PC-3 (cell line): ENCODE measurements at places on chromosomes 12 and 14.

DNA sequence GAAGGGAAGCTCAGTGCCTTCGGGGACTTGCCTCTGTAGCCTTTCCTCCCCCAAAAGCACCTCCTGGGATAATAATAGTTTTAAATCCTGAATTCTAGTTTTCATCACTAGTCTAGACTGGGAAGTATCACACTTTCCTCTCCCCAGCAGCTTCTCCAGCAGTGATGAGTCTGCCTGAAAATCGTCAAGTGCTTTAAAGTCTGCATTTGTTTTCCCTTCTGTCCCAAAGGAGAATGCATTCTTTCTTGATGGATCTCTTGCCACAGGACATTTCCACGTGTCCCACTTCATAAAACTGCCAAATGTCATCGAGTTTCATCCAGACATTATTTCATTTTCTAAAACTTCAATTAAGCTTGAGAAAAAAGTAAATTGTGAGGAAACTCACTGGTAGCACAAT lies 15.0 kb downstream of the CSRP2 start:
- no peaks in the 10 kb centered on the region; the same call in 1 of the 2 replicates for H3K36me3 ChIP-seq
- no peak for DNase-seq
- no peak overlapping the region for H3K27ac ChIP-seq
- H3K4me3 ChIP-seq, result no peak overlapping the region

DNA sequence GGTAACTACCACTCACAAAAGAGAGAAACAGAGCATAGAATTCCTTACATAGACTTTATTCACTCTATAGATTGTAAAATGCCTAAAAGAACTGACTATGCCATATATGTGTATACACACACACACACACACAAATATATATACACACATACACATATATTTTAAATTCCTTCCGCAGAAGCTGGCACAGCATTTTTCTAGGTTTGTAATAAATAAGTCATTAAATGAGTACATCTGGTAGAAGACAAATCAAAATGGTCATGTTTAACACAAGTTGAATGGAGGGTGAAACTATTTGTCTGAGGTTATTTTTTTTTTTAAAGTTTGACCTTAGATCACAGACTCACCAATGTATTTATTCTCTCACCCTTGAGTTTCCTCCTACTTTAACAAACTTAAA lies 58.2 kb downstream of the CCER1 start:
- H3K27ac ChIP-seq, result no peak overlapping the region
- H3K27me3 ChIP-seq, result no peaks in the 10 kb centered on the region
- DNase-seq, result no peak
- no peak overlapping the region for H3K4me3 ChIP-seq
- peaks cover 22% of the 10 kb centered on the region for H3K4me1 ChIP-seq

GRCh38 chr12:94855853-94856252 lies 147.6 kb downstream of the NDUFA12 start:
- no peaks in the 10 kb centered on the region for H3K4me1 ChIP-seq
- H3K36me3 ChIP-seq, result no peaks in the 10 kb centered on the region
- no peak overlapping the region for H3K27ac ChIP-seq

DNA sequence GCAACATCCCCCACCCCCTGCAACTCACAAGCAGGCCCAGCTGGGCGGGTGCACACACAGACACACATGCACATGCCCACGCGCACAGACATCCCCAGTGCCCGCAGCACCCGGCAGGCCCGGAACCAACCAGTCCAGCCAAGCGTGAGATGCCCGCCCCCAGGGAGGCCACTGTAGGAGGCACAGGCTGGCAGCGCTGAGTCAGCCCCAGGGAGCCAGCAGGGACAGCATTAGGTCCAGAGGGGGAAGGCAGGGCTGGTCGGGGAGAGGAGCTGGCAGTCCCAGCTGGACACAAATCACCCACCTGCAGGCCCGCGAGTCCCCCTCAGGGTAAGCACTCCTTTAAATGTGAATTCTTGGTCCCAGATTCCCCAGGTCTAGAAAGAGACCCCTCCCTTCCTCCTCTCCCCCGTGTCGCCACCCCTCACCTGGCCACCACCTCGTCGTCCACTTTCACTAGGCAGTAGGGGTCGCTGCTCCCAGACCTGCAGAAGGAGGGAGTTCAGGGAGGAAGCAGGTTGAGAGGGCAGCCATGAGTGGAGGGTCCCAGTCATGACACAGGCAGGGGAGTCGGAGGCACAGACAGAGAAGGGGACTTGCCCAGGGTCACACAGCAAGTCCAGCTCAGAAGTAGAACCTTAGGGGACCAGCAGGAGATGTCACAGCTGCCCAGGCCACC lies 5.0 kb downstream of the RASAL1 start:
- no peaks in the 10 kb centered on the region for H3K36me3 ChIP-seq
- H3K4me1 ChIP-seq, result no peaks in the 10 kb centered on the region
- no peak overlapping the region for H3K27ac ChIP-seq
- 0 out of 2 replicates have a peak, but pooled peaks cover 5% of the 10 kb centered on the region for H3K27me3 ChIP-seq
- H3K4me3 ChIP-seq, result no peak overlapping the region

DNA sequence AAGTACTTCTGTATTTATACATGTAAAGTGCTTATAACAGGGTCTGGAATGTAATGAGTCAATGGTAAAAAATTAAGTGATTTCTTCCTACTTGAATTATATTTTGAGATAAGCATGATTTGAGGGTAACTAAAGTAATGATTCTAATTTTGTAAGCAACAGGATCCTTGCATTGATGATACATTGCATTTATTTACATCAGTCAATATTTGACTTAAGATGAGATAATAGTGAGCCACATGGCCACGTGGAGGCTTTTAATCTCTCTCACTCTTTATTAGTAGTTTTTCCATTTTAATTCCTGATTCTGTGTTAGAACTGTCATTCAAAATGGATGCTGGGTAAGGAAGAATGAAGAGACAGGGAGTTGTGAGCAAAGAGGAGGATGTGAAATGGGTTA lies 298.1 kb upstream of the PRICKLE1 start:
- peaks cover 15% of the 10 kb centered on the region for H3K4me1 ChIP-seq
- peak; percentile 68 for DNase-seq
- no peaks in the 10 kb centered on the region for H3K36me3 ChIP-seq
- no peak overlapping the region for H3K4me3 ChIP-seq

DNA sequence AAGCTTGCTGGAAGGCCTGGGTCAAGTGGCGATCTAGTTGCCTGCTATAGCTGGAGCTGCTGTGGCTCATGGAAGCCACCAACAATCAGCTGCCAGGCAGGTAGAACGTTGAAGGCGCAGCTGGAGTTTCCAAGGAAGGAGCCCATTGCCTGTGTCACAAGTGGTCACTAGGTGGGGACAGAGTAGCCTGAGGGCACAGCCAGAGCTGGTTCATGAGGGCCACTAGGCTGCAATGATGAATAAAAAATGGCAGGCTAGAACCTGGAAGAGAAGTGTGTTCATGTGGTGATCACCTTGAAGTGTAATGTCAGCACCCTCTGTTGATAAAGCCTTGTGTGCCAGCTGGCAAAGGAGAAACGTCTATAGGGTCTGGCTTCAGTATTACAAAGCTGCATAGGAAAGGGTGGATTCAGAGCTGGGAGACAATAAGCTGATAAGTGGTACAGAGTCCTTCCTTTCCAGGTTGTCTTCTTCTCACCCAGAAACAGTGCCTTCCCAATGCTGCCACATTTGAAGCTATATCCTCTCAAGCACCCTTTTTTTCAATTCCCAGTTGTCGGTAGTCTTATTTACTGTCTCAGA lies 165.8 kb downstream of the EMP1 start:
- peaks cover 5% of the 10 kb centered on the region; the same call in 1 of the 2 replicates for H3K27me3 ChIP-seq
- H3K36me3 ChIP-seq, result no peaks in the 10 kb centered on the region
- no peak overlapping the region for H3K27ac ChIP-seq
- H3K4me3 ChIP-seq, result no peak overlapping the region
- peaks cover 3% of the 10 kb centered on the region; the same call in 1 of the 2 replicates for H3K4me1 ChIP-seq
- DNase-seq, result peak; percentile 77

DNA sequence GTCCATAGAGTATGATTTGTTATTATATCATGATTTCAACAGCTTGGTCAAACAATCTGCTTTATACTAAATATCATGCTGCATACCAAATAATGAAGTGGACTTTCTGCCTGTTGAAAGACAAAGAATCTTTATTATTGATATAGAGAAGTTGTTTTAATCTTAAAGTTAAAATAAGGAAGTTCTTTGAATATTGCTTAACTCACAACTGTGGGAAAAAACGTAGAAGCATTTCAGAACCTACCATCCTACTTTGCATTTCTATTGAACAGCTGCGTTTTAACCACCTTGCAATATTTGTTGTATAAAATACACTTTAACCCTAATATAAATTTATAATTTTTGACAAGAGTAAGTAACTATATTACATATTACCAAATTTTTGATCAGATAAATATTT lies 22.9 kb upstream of the ARL1 start:
- H3K4me3 ChIP-seq, result no peak overlapping the region
- H3K4me1 ChIP-seq, result no peaks in the 10 kb centered on the region
- H3K36me3 ChIP-seq, result no peaks in the 10 kb centered on the region
- no peak for DNase-seq
- H3K27me3 ChIP-seq, result peaks cover 10% of the 10 kb centered on the region; the same call in 1 of the 2 replicates
- H3K27ac ChIP-seq, result no peak overlapping the region

DNA sequence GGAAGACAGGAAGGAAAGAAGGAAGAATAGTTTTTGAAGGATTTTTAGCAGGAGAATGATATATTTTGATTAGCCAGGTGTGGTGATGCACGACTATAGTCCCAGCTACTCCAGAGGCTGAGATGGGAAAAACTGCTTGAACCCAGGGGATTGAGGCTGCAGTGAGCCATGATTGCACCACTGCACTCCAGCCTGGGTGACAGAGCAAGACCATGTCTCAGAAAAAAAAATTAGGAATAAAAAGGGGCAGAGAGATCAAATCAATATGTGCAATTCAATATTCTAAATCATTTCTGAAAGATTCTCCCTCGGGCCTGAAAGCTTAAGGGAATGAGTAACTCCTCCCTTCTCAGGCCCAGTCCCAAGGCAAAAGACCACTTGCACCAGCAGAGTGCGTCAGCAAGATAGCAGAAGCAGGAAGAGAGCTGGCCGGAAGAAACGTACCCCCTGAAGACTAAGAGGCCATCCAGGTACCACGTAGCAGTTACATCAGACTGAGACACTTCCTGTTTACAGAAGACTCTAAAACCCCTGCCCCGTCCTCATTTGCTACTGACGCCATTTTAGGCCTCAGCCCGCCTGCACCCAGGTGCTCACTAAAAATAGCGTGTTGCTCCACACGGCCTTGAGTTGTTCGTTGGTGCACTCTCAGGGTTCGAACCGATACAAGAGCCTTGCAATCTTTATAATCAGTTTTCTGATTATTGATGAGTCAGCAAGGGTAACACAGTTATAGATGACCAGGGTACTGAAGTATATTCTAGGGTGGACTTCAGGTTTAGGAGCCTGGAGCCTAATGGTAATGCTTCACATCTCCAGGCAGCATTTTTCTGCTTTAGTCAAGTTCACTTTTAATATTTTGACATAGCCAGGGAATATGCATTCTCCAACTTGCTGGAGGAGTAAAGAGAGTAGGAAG lies 57.7 kb upstream of the CSRP2 start:
- H3K4me3 ChIP-seq, result no peak overlapping the region
- no peak for DNase-seq
- no peak overlapping the region for H3K27ac ChIP-seq

GRCh38 chr14:24062216-24062980 lies 9.0 kb upstream of the CPNE6 start:
- H3K4me3 ChIP-seq, result no peak overlapping the region
- no peak for DNase-seq
- H3K4me1 ChIP-seq, result no peaks in the 10 kb centered on the region
- H3K27ac ChIP-seq, result no peak overlapping the region

GRCh38 chr12:103677905-103678304 lies 90.8 kb downstream of the STAB2 start:
- H3K36me3 ChIP-seq, result no peaks in the 10 kb centered on the region
- H3K27ac ChIP-seq, result no peak overlapping the region
- no peak overlapping the region for H3K4me3 ChIP-seq
- H3K4me1 ChIP-seq, result peaks cover under 1% of the 10 kb centered on the region; the same call in 1 of the 2 replicates

GRCh38 chr12:13952096-13952495 lies 29.3 kb downstream of the GRIN2B start:
- no peaks in the 10 kb centered on the region for H3K4me1 ChIP-seq
- no peak for DNase-seq
- peaks cover 19% of the 10 kb centered on the region for H3K27me3 ChIP-seq
- H3K36me3 ChIP-seq, result no peaks in the 10 kb centered on the region
- H3K4me3 ChIP-seq, result no peak overlapping the region

GRCh38 chr12:62817556-62818271 lies 117.2 kb downstream of the PPM1H start:
- no peaks in the 10 kb centered on the region; the same call in 1 of the 2 replicates for H3K36me3 ChIP-seq
- H3K4me1 ChIP-seq, result no peaks in the 10 kb centered on the region
- no peak overlapping the region for H3K4me3 ChIP-seq
- DNase-seq, result no peak
- H3K27ac ChIP-seq, result no peak overlapping the region

DNA sequence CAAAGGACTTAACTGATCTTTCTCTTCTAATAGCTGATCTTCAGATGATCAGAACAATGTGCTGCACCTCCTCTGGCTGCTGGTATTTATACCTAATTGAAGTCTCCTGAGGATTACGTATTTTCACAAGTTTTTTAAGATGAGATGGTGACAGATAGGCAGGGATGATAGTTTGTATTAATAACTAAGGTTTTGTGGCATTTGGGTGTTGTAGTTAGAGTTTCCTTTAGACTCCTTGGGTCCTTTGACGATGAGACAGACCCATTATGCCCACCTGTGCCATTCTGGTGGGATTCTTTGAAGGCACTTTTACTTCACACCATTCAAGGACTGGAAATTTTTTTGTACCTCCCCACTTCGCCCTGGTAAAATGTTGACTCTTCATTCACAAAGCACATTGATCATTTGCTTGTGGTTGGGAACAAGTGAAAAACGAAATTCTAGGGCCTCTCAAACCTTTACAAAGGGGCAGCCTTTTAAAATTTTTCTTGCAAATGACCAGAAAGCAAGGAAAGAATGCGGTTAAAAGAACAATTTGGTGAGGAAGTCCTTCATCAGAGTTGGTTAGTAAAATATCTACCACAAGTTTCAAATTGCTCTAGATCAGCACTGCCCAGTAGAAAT lies at the start of gene IFNG:
TSS of gene IFNG (minus strand) at position 60 of the 624 bp plus-strand sequence. CDS start 125 bp downstream, outside the sequence.
- peaks cover 52% of the 10 kb centered on the region for H3K27me3 ChIP-seq
- no peak within 1 kb of the TSS for H3K27ac ChIP-seq
- H3K36me3 ChIP-seq, result no peaks in the 10 kb centered on the region
- no peaks in the 10 kb centered on the region for H3K4me1 ChIP-seq

DNA sequence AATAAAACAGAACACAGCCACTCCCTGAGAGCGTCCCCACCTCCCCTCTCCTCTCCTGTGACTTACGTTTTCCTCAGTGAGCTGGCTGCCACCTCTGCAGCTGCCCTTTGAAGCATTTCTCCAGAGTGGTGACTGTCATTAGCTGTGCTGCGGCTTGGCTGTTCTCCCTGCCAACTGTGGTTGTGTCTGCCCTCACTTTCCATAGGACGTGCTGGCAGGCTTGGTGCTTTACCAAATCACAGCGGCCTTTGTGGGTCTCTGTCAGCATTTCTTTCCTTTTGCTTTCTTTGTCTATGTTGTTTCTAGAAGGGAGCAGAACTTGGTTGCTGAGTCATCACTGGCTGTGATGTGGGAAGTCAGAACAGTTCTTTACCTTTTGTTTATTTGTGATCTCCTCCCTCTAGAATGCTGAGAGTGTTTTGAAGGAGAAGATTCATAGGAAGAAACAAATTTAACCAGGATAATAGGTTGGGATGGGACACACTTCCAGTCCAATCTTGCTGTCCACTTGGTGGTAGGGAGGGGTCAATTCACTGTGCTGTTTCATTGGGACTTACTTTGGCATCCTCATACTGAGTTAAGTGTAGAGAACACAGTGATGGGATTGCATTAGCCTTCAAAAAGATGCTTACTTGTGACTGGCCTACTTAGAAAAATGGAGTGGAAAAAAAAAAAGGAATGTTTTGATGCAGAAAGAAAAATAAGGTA lies 88.2 kb downstream of the TMX1 start:
- no peak overlapping the region for H3K4me3 ChIP-seq
- H3K27me3 ChIP-seq, result no peaks in the 10 kb centered on the region
- DNase-seq, result peak; percentile 41
- H3K4me1 ChIP-seq, result peaks cover 15% of the 10 kb centered on the region
- no peak overlapping the region for H3K27ac ChIP-seq
- H3K36me3 ChIP-seq, result no peaks in the 10 kb centered on the region
